ENCODE measurements at places on chromosomes 12 and 14.
A peak's percentile ranks its signal among the peaks of the same experiment; 100 is the strongest.

- no peak for DNase-seq
These were observed 4.9 kb downstream of the OTX2 start for GRCh38 chr14:56805201-56805991.

- DNase-seq = no peak
These were observed 35.4 kb downstream of the TAOK3 start for GRCh38 chr12:118337194-118337838.

GRCh38 chr14:61025251-61026223, 44.5 kb downstream of the SLC38A6 start:
- peak; percentile 63 for DNase-seq

DNA sequence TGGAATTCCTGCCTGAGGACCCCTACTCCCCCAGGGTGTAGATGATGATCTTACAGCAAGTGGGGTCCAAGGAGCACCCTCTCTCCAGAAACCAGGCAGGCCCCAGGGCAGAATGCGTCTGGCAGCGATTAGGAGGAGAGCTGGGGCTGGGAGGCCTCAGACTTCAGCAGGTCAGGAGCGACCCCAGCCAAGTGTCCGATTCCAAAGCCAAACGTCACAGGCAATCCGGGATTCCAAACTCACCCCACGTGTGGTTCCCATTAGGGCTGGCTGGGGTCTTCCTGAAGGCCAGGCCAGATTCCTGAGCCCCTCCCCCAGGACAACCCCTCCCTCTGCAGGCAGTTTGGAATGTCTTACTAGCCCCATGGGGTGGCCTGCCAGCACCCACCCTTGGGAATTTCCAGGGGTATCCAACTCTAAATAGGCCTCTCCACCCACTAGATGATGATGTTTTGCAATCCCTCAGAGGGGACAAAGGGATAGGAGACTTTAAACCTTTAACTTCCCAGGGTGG, 17.3 kb upstream of the FIGNL2 start:
- no peak for DNase-seq

DNA sequence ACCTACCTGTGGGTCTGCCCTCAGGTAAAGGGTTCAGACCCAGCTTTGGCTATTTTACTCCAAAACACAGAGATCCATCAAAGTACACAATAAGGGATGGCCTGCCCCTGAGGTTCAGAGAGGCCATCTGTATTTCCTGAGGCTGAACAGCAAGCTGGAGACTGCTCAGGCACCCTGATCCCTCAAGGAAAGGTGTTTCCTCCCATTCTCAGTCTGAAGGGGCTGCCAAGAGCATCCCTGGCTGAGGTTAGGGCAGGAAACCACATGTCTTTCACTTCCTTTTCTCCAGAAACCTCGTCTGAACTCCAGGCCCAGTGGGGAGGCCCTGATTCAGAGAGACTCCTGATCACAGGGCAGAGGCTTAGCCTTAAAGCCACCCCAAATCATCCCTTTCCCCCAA, 1.5 kb downstream of the RILPL1 start:
- no peak for DNase-seq

DNA sequence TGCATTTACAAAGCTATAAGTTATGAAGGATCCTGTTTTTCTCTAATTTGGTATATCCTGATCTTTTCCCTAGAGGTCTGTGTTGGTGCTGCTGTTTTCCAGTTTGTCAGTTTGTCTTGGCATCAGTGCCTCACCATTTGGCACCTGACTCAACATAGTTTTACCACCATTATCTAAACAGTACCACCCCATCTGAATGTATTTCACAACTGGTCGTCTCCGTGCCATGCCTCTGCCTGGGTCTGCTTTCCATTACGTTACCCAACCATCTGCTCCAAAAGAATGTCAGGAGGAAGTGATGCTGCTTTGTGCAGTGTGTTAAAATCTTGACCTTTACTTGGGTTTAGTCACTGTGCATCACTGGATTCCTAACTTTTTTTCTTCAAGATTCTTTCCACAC, 129.3 kb upstream of the RASSF8 start:
- DNase-seq = no peak

DNA sequence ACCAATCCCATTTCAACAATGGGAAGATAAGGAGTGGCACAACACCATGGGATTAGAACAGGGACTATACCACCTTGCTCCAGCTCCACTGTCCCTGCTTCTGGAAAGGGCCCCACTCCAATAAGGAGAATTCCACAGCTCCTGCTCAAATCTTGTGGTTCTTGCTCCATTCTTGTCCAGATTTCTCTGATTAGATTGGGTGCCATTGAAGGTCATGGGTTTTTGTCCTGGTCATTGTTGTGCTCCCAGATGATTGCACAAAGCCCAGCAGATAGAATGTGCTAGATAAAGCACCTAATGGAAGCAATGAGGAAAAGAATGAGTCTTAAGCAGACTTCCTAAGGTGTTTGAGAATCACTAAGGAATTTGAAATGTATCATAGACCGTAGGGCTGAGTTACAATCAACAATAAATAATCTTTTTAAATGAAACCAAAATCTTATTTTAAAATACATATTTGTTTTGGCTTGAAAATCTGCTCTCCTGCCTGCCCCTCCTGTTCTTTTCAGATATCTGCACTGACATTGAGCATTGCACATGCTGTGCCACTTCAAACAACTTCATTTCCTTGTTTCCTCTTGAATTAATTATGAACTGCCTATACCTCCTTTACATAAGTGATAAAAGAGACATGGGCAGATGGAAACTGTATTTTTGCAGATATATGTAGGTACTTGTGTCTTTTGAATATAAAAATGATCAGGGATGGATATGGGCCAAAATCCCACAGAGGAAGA, 115.9 kb downstream of the FGD4 start:
- no peak for DNase-seq

GRCh38 chr14:24605435-24606190, 3.9 kb downstream of the GZMH start:
- no peak for DNase-seq

GRCh38 chr14:100586403-100587085, 673 bp downstream of the BEGAIN start:
- DNase-seq = no peak

DNA sequence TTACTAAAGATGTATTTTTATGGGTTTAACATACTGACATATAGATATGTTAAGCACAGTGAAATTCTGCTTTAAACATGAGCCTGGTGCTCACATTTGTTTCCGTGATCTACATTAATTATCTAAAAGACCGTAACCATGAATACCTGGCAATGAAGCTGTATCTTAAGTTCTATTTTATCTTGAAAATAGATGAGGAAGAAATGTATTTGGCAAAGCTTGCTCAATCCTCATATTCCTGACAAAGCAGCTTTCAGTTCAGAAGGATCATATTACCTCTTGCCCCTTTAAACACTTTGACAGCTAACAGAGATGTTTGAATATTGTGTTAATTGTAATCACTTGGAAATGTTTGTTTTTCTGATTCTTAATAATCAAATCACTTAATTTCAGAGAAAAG, 9.8 kb downstream of the EPYC start:
- DNase-seq = no peak

DNA sequence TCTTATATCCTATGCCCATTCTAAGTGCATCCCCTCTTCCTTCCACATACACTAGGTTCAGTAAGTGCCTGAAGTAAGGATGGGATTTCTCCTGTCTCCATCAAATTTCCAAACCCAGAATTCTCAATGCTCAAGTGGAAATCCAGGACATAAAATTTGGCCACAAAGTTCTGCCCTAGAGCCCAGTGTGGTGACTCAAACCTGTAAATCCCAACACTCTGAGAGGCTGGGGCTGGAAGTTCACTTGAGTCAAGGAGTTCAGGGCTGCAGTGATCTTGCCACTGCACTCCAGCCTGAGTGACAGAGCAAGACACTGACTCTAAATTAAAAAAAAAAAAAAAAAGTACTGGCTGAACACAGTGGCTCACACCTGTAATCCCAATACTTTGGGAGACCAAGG, 4.5 kb upstream of the ARF3 start:
- no peak for DNase-seq

GRCh38 chr12:12546314-12546772, 16.3 kb downstream of the DUSP16 start:
- DNase-seq = no peak

GRCh38 chr14:82394916-82395315, 861.3 kb upstream of the SEL1L start:
- no peak for DNase-seq

DNA sequence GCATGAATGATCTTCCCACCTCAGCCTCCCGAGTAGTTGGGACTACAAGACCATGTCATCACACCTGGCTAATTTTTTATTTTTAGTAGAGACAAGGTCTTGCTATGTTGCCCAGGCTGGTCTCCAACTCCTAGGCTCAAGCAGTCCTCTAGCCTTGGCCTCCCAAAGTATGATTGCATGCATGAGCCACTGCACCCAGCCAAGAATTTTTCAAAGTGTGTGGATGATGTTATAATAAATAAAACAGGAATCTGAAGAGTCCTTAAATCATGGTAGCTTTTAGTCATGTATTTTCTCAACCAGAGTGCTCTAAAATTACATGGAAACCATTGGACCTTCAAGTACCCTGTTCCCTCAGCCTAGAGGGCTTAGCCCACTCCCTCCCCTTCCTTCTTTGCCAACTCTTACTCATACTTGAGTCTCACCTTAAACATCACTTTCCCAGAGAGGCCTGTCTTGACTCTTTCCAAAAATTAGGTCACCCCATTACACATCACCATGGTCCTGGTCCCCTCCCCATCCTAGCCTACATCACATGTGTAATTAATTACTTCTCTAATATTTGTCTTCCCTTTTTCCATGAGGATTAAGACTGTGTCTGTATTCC, 52.2 kb upstream of the BICDL1 start:
- DNase-seq = no peak

DNA sequence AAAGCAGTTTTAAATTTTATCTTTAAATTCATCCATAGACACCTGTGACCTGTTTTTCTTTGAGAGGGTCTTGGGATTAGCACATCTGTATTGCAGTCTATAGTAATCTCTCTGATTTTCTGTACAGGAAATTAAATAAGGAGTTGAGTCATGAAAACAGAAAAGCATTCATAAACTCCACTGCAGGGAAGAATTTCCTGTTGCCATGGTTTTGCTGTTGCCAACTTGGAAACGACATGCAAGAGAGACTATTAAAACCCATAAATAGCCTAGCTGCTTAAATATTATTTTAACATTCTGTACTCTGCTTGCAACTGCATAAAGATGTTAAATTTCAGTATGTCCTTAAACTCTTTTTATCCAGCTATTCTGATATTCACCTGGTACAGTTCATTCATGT, 281.0 kb upstream of the RGS6 start:
- no peak for DNase-seq

- no peak for DNase-seq
These were observed 449.7 kb upstream of the USP15 start for GRCh38 chr12:61810486-61810885.

DNA sequence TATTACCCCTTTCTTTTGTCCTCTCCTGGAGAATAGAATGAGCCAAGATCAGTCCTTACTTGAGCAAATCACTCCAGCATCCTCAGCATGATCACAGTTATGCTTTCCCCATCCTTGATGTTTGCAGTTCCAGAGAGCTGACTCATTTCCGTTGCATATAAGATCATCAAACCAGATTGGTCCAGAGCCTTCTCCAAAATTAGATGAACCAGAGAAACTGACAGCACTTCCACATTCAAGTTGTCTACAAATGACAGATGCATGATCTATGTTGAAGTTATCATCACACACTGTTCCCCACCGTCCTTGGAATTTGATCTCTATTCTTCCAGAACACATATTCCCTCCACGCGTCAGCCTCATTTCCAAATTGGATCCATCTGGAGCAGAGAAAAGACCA, 4.8 kb downstream of the CD163 start:
- no peak for DNase-seq

GRCh38 chr12:46282829-46283228, 14.0 kb upstream of the SLC38A1 start:
- no peak for DNase-seq

- DNase-seq = no peak
These were observed 3.5 kb downstream of the RIN3 start for GRCh38 chr14:92516966-92517506.

DNA sequence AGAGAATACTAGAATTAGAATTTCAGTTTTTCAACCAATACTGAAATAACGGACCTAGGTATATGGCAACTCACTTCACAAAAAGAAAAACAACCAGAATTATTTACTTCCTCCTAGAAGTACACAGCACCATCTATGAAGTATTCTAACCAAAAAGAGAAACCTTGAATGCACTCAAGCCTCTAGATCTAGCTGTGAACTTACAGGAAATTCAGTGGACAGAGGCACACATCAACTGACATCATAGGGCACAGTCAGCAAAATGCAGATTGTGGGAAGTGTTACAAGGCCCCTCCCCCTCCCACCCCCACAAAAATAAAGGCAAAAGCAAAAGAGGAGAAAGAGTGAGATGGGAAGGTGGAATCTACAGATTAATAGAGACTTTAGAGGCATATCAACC, 102.4 kb downstream of the TMTC1 start:
- no peak for DNase-seq

GRCh38 chr12:15453613-15454012, 131.3 kb downstream of the PTPRO start:
- no peak for DNase-seq

- DNase-seq = no peak
These were observed 284.7 kb downstream of the NUAK1 start for GRCh38 chr12:105854071-105854470.

DNA sequence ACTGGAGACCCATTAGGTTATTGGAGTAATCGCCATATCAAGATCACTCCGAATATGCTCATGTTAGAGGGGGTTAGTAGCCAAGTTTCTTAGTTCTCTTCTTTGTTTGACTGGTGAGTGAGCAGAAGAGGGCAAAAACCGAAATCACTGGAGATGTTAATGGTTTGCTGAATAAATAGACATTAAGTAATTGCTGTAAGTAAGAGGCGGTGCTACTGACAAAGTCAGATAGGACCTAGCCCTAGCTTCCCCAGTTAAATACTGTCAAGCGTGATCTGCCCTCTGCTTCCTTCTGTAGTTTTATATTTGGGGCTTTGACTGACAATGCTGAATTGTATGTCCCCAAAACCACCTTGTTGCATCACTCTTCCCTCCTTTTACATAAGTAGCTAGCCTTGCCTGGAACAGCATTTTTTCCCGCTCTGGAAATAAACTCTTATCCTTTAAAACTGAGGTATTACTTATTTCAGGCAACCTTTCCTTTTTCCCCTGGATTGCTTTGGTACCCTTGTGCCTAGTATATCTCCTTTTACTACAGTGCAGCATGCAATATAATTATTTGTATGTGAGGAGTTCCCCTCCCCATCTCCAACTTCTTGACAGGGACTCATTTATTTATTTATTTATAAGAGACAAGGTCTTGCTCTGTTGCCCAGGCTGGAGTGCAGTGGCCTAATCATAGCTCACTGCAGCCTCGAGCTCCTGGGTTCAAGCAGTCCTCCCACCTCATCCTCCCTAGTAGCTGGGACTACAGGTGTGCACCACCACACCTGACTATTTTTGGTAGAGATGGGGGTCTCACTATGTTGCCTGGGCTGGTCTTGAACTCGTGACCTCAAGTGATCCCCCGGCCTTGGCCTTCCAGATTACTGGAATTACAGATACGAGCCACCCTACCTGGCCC, 1.4 kb downstream of the SNRPF start:
- no peak for DNase-seq

Data from left lobe of liver (tissue), 2 donors.